ENCODE measurements at places on chromosomes 12 and 14.
A peak's percentile ranks its signal among the peaks of the same experiment; 100 is the strongest.

GRCh38 chr12:88062474-88062873 is 33.3 kb upstream of the C12orf50 start:
- no peak for DNase-seq

- peak; percentile 96 for DNase-seq
These were observed 28.6 kb downstream of the EML1 start for GRCh38 chr14:99821519-99822508.

DNA sequence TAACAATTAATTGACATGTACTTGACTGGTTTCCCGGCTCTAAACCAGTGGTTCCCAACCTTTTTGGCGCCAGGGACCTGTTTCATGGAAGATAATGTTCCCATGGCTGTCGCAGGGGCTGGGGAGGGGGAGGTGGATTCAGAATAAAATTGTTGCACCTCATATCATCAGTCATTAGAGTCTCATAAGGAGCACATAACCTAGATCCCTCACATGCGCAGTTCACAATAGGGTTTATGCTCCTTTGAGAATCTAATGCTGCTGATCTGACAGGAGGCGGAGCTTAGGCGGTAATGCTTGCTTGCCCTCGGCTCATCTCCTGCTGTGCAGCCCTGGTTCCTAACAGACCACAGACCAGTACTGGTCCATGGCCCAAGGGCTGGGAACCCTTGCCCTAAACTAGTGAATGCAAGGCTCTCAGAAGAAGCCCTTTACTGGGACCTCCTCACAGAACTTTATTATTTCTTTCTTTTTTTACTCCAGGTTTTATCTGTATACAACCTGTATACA is 86.4 kb upstream of the SINHCAF start:
- DNase-seq, result no peak

GRCh38 chr14:75446447-75446846 is 18.6 kb downstream of the JDP2 start:
- no peak for DNase-seq

DNA sequence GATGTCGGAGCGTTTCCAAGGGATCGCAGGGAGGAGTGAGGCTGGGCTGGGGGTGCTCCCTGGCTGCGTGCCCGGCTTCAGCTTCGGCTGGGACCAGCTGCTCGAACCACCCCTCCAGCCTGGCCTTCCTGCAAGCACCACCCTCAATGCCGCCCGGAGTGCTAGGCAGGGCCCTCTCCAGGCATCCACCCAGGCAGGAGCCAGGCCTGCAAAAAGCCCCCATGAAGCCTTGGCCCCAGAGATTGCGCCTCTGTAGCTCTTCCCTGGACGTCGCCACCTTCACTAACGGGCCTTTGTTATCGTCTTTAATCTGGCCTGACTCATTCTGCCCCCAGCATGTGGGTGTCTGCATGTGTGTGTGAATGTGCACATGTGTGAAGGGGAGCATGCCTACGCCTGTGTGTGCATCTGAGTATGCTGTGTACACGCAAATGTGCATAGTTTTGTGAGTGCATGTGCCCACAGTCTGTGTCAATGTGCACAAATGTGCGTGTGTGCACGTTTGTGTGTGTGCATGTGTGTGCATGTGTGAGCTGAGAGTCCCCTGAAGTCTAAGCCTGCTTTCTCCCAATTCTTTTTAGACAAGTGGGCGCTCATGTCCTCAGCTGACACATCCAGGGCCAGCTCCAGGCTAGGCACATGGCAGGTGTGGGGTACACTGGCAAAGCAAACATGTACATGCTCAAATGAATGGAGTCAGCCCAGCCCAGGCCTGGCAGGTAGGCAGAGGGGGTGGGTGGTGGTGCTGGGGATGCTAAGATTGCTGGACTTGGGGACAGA is 195.4 kb upstream of the C14orf180 start:
- DNase-seq, result no peak

DNA sequence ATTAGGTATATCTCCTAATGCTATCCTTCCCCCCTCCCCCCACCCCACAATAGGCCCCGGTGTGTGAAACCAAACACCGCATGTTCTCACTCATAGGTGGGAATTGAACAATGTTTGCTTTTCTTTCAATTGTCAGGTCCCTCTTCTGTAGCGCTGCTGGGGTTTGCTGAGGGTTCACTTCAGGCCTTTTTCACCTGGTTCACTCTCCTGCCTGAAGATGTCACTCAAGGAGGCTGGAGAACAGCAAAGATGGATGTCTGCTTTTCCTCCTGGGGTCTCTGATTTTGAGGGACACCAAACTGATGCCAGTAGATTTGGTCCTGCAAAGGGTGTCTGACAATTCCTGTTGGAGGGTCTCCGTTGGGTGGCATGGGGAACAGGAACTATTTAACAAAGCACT is 35.8 kb downstream of the KLRK1 start:
- DNase-seq, result no peak

DNA sequence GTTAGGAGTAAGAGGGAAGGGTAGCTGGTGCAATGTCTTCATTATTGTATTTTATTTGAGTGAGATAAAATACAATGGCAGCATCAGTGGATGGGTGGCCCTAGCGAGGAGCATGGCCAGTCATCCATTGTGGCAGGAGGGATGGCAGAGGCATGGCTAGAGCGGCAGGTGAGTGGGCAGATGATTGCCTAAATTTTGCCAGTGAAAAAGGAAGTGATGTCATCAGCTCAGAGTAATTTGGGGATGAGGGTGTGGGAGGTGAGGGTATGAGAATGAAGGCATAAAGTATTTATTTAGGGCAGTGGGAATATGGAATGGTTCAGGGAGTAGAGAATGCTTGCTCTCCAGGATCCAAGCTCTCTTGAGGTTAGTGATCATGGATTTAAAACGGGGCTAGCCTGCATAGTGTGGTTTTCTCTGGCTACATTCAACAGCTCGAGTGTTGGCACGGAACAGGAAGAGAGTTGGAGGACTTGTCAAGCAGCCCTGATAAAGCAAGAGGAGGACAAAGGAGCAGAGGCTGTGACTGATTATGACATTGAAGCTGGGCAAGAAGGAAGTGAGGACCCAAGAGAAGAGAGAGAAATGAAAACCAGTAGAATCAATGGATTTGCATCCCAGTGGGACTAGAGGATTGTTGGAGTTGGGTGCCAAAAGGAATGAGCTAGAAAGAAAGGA is 18.7 kb upstream of the SERPINA6 start:
- DNase-seq, result no peak

DNA sequence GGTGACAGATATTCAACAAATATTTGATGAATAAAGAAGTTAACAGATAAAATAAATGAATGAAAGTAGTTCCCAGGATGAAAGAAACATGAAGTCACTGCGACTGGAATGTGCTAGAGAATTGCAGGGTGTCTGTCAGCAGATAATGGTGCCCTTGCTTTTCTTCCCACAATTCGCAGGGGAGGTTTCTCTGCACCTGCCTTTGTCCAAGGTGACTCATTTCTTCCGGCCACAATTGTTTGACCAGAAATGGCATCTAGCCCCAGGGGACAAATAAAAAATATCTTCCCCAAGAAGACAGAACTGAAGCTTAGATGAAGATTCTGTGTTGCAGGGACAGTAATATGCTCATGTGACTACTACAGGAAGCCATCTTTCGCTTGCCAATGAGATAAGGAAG is 316.1 kb upstream of the TBX3 start:
- peak; percentile 22 for DNase-seq

DNA sequence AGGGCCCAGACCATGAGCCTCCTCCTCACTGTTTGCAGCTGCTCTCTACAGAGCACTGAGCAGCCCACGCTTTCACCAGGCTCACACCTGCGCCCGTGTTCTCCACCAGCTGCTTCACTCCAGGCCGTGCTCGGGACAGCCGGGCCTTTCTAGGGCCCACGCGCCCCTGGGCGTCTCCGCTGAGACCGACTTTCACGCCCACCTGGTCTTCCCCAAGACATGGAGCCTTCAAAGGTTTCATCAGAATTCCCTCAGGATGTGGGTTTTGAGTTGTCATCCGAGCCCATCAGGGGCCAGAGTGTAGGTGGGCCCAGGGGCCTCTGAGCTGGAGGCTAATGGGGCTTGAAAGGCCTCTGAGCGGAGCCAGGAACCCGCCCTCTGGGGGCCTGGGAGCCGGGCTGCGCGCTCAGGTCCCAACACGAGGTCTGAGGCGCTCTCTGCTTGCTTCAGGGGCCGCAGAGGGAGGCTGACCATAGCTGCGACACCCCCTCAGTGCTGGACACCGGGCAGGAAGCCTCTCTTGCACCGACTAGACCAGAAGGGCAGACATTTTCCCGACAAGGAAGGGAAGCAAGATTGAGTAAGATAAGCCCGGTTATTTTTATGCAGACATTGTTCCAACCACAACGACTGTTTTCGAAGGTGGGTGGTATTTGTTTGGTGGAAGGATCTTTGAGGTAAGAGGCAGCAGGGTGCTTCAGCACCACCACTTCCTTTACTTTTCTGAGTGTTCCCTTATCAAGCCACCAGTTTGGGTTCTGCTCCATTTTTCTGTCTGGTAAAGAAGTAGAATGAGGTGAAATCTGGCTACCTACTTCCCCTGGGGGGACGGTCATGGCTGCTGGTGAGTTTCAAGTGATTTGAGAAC is 125.0 kb upstream of the FUT8 start:
- DNase-seq, result no peak

GRCh38 chr14:25103271-25103670 is 53.3 kb upstream of the STXBP6 start:
- DNase-seq, result no peak

DNA sequence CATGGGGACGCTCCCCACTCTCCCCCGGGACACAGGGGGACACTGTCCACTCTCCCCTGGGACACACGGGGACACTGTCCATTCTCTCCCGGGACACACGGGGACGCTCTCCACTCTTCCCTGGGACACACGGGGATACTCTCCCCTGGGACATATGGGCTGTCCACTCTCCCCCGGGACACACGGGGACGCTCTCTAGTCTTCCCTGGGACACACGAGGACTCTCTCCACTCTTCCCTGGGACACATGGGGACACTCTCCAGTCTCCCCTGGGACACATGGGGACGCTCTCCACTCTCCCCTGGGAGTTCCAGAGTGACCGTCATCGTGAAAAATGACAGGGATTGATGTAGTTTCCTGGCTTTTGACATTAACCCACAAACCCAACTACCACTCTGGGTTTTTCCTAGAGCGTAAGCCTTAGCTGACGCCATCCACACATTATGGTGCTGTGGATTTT is 3.0 kb upstream of the P2RX2 start:
- DNase-seq, result no peak

DNA sequence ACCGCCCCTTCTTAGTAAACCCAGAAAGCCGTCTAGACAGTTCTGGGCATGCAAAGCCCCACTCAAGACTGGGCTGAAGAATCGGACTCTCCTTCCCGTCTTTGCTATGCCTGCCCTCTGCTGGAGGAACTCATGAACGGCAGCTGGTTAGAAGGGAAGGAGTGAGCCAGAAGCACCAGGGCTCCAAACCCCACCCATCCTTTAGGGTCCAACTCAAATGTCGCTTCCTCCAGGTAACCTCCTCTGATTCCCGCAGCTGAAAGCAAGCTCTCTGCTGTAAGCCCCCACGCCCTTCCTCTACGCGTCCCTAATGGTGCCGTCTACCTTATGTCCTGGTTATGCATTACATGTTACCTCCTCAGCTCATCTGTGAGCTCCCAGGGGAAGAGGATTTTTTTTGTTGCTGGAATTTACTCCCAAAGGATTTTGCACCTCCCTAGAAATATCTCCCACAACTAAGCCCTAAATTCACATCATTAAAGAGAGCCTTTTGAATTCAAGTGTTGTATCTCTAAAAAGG is 59.0 kb upstream of the SCN8A start:
- DNase-seq, result peak; percentile 77

DNA sequence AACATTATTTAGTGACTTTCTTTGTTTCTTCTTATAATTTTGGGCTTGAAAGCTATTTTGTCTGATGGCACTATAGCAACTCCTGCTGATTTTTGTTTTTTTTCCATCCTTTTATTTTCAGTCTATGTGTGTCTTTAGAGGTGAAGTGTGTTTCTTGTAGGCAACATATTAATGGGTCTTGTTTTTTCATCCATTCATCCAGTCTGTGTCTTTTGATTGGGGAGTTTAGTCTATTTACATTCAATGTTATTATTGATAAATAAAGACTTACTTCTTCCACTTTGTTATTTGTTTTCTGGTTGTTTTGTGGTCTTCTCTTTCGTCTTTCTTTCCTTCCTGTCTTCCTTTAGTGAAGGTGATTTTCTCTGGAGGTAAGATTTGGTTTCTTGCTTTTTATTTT is 198.0 kb downstream of the CRADD start:
- DNase-seq, result no peak

DNA sequence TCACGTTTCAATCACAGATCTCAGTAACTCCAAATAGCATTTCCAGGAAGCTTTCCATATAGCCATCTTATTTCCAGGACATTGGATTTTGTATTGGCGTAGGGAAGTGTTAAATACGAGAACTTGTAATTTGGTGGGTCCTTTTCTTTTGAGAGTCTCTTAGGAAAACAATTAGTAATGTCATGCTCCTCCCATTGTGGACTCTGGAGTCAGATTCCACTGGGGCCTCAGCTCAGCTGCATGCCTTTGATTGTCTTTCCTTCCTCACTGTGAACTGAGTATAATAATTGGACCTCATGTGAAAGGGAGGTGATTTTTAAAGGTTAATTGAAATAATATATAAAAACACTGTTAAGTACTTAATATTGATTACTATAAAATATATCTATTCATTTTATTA is 462.6 kb downstream of the NPAS3 start:
- no peak for DNase-seq

DNA sequence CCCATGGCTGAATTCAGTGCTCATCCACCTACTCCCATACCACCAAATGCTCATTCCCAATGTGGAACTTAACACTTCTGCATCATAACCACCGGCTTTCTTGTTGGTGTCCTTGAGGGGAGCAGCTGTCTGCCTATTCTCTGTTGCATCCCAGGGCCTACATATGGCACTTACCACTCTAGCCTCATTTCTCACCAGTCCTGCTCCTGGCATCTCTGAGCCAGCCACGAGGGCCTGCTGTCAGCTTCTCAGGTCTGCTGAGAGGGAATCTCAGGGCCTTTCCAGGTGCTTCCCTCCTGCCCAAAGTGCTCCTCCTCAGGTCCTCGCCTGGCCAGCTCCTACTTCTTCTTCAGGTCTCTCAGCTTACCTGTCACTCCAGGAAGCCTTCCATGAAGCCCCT is 24.0 kb upstream of the RND1 start:
- no peak for DNase-seq

DNA sequence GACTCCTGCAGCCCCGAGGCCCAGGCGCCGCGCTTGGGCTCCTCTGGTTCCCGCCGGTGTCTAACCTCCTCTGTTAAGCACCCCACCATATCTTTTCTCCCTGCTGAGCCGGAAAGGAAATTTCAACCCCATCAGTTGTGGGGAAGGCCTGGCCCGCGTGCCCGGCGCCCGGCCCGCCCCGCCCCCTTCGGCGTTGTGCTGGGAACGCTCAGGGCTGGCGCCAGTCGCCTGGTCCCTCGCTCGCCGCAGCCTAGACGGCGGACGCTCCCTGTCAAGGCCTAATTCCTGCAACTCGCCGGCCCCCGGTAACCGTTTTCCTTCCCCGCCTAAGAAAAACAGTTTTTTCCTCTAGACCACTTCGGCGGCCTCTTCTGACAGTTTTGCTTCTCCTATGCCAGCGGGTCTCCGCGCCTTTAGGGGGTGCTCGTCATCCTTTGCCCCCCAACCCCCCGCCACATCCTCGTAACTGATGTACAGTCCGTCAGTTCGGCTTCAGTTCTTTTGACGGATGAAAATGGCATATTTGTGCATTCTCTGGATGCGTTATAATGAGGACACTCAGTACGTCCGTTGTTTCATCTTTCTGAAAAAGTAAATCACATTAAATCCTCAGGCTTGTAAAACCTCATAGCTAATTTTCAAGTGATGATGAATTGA is 506 bp upstream of the NAP1L1 start:
- no peak for DNase-seq

GRCh38 chr14:31228533-31228932 is 20.9 kb upstream of the HECTD1 start:
- no peak for DNase-seq
